Activated naive CD8-positive, alpha-beta T cell treated with anti-CD3 and anti-CD28 coated beads, Interleukin-2, amount 10 ng/mL, durations not matched to agents 7 days and 5 days (primary cell): ENCODE measurements at places on chromosomes 2 and 18. TPM values are rescaled to one million over a fixed set of nuclear protein-coding genes. Genes with fewer than 3 reads are reported as not detected.

CETN1 gene
- total RNA-seq: not detected

MALL gene
- total RNA-seq: not detected

SERPINB3 gene
- not detected for total RNA-seq

PPIL3 gene
- total RNA-seq: 44.2 TPM

ZNF516 gene
- total RNA-seq: 6.9 TPM

COL6A3 gene
- 0.19 TPM for total RNA-seq

SCYGR4 gene
- not detected for total RNA-seq

LYPD6 gene
- total RNA-seq: not detected

DLX2 gene
- total RNA-seq: not detected

ST8SIA5 gene
- not detected for total RNA-seq

CNTNAP5 gene
- not detected for total RNA-seq

PSMA8 gene
- total RNA-seq: 1.4 TPM

CHRNA1 gene
- not detected for total RNA-seq

ZEB2 gene
- 17.8 TPM for total RNA-seq

TNFAIP6 gene
- total RNA-seq: not detected
